ENCODE measurements at places on chromosomes 2 and 18. TPM values are rescaled to one million over a fixed set of nuclear protein-coding genes. Genes with fewer than 3 reads are reported as not detected.

GRCh38 chr2:111164078-111164477 lies 43.4 kb downstream of the BCL2L11 start:
- no peak overlapping the region for H3K27ac ChIP-seq
- no peaks in the 10 kb centered on the region for H3K27me3 ChIP-seq
- DNase-seq = no peak

DNA sequence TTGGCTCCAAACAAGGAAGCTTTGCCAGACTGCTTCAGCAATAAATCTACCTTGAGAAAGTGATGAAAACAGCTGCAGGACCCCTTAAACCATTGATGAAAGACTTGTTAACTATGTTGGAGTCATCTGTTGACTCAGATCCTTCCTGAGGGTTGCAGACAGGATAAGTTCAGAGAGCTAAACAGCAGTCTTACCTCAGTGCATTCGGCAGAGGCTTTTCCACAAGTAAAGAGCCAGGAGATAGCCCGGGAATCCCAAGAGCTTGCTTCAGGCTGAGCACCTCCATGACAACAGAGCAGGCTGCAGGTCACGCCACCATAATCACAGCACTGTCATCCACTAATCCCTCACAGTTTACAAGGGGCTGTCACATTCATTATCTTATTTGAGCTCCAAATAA lies 23.7 kb downstream of the KIAA2012 start:
- DNase-seq = no peak
- H3K27ac ChIP-seq = no peak overlapping the region
- no peaks in the 10 kb centered on the region for H3K36me3 ChIP-seq
- no peak overlapping the region for H3K4me3 ChIP-seq
- no peaks in the 10 kb centered on the region for H3K27me3 ChIP-seq

- H3K27me3 ChIP-seq = no peaks in the 10 kb centered on the region
- H3K4me3 ChIP-seq = no peak overlapping the region
- H3K27ac ChIP-seq = no peak overlapping the region
- H3K36me3 ChIP-seq = no peaks in the 10 kb centered on the region
- DNase-seq = no peak
Measured at GRCh38 chr2:171824086-171824485, 70.0 kb downstream of the SLC25A12 start.

DNA sequence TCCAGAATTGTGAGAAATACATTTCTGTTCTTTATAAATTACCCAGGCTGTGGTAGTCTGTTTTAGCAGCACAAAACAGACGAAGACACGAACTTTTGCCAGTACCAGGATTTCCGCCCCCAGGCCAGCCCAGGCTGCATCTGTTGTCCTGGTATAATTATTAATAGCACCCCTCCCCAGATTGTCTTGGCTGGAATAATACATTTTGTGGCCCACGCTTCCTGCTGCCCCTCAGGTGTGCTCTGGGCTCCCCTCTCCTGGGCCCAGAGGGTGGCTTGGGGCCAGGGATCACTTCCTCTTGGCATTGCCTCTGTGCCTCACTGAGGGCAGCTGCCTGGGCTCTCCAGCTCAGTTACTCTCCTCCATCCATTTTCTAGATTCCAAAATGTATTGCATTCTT lies 102.1 kb upstream of the HS6ST1 start:
- no peaks in the 10 kb centered on the region for H3K4me1 ChIP-seq
- no peaks in the 10 kb centered on the region for H3K27me3 ChIP-seq
- no peak overlapping the region for H3K27ac ChIP-seq

- H3K4me3 ChIP-seq = no peak overlapping the region
- no peak overlapping the region for H3K27ac ChIP-seq
- H3K4me1 ChIP-seq = no peaks in the 10 kb centered on the region
- no peaks in the 10 kb centered on the region for H3K36me3 ChIP-seq
- H3K27me3 ChIP-seq = no peaks in the 10 kb centered on the region
Measured at GRCh38 chr2:151358166-151358970, 976 bp downstream of the TNFAIP6 start.

GRCh38 chr2:225598426-225598825 lies 198.9 kb downstream of the NYAP2 start:
- no peaks in the 10 kb centered on the region for H3K36me3 ChIP-seq
- DNase-seq = no peak
- no peak overlapping the region for H3K4me3 ChIP-seq
- H3K4me1 ChIP-seq = no peaks in the 10 kb centered on the region
- H3K27me3 ChIP-seq = no peaks in the 10 kb centered on the region

DNA sequence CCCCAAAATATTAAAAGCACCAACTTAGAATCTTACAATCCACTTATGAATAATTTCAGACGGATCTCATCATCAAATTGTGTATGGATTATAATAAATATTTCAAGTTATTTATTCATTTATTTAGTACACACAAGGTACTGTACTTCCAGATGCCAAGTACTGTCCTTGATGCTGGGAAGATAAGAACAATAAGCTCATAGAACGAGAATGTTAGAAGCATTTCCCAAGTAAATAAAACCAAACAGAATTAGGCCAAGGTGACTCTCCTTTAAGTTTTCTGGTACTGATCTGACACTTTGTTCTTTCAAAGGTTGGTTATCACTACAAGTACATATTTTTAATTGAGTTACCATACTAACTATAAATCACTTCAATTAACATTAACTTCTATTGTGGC lies 416.1 kb upstream of the ETAA1 start:
- no peaks in the 10 kb centered on the region for H3K4me1 ChIP-seq
- no peak overlapping the region for H3K4me3 ChIP-seq
- no peak overlapping the region for H3K27ac ChIP-seq
- H3K27me3 ChIP-seq = no peaks in the 10 kb centered on the region
- H3K36me3 ChIP-seq = no peaks in the 10 kb centered on the region

DNA sequence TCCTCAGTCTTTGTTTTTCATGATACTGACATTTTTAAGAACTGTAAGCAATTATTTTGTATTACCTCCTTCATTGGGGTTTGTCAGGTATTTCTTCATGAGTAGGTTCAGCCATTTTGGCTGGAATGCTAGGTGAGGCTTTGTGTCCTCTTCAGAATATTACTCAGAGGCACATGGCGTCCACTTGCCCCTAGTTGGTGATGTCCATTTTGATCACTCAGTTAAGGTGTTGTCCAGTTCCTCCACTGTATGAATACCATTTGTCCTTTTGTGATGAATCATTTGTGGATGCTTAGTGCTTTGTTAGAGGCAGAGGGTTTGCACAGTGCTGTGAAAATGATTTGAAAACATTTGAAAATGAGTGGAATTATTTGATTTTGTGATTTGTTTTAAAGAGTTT lies 4.7 kb downstream of the IL1RL2 start:
- no peak overlapping the region for H3K27ac ChIP-seq
- no peak for DNase-seq
- H3K36me3 ChIP-seq = no peaks in the 10 kb centered on the region

DNA sequence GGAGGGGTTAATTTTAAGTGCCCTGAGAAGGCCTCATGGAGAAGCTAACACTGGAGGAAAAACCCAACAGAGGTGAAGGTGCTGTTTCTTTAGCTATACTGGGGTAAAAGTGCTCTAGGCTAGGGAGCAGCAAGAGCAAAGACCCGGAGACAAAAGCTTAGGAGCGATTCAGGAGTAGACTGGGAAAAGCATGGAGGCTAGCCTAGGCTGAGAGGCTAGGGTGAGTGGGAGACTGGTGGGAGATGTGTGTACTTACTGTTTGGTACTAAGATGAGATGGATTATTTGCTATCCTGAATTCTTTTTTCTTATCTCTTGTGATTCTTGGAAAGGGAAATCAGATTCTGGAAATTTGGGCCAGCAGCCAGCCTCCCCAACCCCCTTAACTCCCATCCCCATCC lies 2.0 kb downstream of the GIGYF2 start:
- DNase-seq = no peak
- H3K27ac ChIP-seq = no peak overlapping the region
- no peaks in the 10 kb centered on the region for H3K27me3 ChIP-seq
- H3K4me1 ChIP-seq = no peaks in the 10 kb centered on the region

GRCh38 chr2:111919365-111919764 lies 21.0 kb downstream of the MERTK start:
- H3K36me3 ChIP-seq = no peaks in the 10 kb centered on the region
- no peak overlapping the region for H3K4me3 ChIP-seq
- H3K27me3 ChIP-seq = no peaks in the 10 kb centered on the region
- no peaks in the 10 kb centered on the region for H3K4me1 ChIP-seq

GRCh38 chr2:217033186-217033585 lies 173.3 kb upstream of the TNP1 start:
- DNase-seq = no peak
- H3K4me1 ChIP-seq = no peaks in the 10 kb centered on the region
- H3K27ac ChIP-seq = no peak overlapping the region
- no peak overlapping the region for H3K4me3 ChIP-seq
- no peaks in the 10 kb centered on the region for H3K36me3 ChIP-seq

DNA sequence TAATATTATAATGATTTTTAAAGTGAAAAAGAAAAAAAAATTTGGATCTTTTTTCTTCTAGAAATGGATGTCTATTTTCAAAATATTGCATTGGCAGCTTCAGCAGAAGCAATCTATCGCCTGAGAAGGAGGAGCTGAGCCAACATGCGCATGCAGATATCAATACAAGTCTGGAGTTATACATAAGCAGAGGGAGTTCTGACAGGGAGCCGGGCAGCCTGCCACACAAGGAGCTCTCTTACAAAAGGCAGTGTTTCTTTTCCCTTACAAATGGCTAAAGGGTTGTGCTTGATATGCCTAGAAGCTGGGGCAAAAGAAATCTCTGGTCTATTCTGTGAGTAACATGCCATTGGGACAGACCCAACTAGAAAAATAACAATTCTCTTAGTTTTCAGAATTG lies 291.9 kb upstream of the TRIB2 start:
- no peaks in the 10 kb centered on the region for H3K36me3 ChIP-seq
- no peaks in the 10 kb centered on the region for H3K27me3 ChIP-seq
- H3K27ac ChIP-seq = no peak overlapping the region
- H3K4me3 ChIP-seq = no peak overlapping the region
- no peak for DNase-seq

DNA sequence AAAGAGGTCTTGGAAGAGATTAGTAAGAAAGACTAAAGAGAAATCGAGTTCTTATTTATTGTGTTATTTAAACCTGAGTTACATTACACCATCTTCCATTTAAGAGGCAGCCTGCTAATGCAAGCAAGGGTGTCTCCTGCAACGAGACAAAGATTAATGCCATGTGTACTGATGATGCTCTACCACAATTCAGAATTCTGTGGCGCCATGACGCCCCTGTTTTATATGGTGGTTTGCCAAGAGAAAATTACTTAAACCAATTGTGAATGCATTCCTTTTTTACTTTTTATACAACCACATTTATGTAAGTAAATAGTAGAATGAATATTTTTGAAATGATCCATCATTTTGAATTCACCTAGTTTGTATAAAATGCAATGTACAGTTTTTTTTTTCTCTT lies 356.1 kb upstream of the ZEB2 start:
- peaks cover 2% of the 10 kb centered on the region for H3K4me1 ChIP-seq
- no peak for DNase-seq
- no peak overlapping the region for H3K4me3 ChIP-seq
- H3K36me3 ChIP-seq = no peaks in the 10 kb centered on the region
- H3K27ac ChIP-seq = no peak overlapping the region
- H3K27me3 ChIP-seq = no peaks in the 10 kb centered on the region

GRCh38 chr2:151577116-151577515 lies 157.2 kb downstream of the NEB start:
- H3K4me1 ChIP-seq = no peaks in the 10 kb centered on the region

GRCh38 chr2:182173944-182174622 lies 188.4 kb downstream of the PPP1R1C start:
- peaks cover 5% of the 10 kb centered on the region for H3K36me3 ChIP-seq
- H3K4me1 ChIP-seq = no peaks in the 10 kb centered on the region
- no peak overlapping the region for H3K27ac ChIP-seq
- H3K4me3 ChIP-seq = no peak overlapping the region

GRCh38 chr2:166972002-166972401 lies 83.7 kb downstream of the XIRP2 start:
- no peaks in the 10 kb centered on the region for H3K4me1 ChIP-seq
- no peaks in the 10 kb centered on the region for H3K27me3 ChIP-seq
- no peak overlapping the region for H3K4me3 ChIP-seq
- no peak overlapping the region for H3K27ac ChIP-seq
- no peak for DNase-seq

DNA sequence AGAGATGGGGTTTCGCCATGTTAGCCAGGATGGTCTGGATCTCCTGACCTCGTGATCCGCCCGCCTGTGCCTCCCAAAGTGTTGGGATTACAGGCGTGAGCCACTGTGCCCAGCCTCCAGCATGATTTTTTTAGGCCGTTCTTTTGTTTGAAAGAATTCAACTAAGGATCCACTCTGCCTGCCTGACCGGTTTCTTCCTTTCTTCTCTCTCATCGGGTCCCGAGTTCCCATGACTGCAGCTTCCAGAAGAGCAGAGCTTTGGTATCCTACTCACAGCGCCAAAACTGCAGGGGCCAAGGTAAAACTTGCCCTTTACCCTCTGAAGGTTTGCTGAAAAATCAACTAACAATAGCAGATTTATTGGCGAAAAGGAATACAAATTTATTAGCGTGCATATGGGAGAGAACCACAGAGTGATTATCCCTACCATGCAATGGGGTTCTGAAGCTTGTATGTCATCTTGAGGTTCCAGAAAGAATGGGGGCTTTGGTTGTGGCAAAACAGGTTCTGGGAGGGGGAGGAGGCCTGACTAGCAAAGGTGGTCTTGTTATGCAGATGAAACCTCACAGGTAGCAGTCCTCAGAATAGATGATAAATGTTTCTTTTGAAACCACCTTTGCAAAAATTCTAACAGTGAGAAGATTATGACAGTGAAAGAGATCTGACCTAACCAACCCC lies 87.0 kb upstream of the MSH6 start:
- H3K27me3 ChIP-seq = no peaks in the 10 kb centered on the region
- no peak overlapping the region for H3K27ac ChIP-seq
- no peaks in the 10 kb centered on the region for H3K36me3 ChIP-seq
- no peaks in the 10 kb centered on the region for H3K4me1 ChIP-seq
- DNase-seq = no peak

- no peak overlapping the region for H3K27ac ChIP-seq
- no peaks in the 10 kb centered on the region for H3K4me1 ChIP-seq
- DNase-seq = no peak
- H3K36me3 ChIP-seq = no peaks in the 10 kb centered on the region
- no peaks in the 10 kb centered on the region for H3K27me3 ChIP-seq
Measured at GRCh38 chr2:194494401-194494800, 1162.6 kb upstream of the SLC39A10 start.

GRCh38 chr2:71612581-71613402 lies 159.4 kb downstream of the DYSF start:
- H3K27me3 ChIP-seq = no peaks in the 10 kb centered on the region
- H3K4me1 ChIP-seq = no peaks in the 10 kb centered on the region
- DNase-seq = no peak
- no peak overlapping the region for H3K4me3 ChIP-seq
- H3K36me3 ChIP-seq = no peaks in the 10 kb centered on the region

DNA sequence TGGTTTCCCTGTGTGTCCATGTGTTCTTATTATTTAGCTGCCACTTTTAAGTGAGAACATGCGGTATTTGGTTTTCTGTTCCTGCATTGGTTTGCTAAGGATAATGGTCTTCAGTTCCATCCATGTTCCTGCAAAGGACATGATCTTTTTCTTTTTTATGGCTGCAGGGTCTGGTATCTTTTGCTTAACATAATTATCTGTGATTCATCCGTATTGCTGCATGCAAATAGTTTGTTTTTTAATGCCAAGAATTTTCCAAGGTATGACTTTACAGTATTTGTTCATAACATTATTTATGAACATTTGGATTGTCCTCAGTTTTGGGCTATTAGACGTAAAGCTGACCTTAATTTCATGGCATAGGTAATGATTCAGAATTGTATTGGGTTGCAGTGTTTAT lies 17.8 kb downstream of the GIGYF2 start:
- no peak overlapping the region for H3K27ac ChIP-seq
- no peaks in the 10 kb centered on the region for H3K27me3 ChIP-seq
- DNase-seq = no peak

Gene CCDC85A
- total RNA-seq = 2.7 TPM

Gene TCF7L1
- total RNA-seq = 39.5 TPM

Gene CCDC150
- 1.6 TPM for total RNA-seq

Gene PPP1R1C
- total RNA-seq = 1.6 TPM

Gene FAM228A
- total RNA-seq = 1.7 TPM

Gene CDCA7
- total RNA-seq = 1.0 TPM

Gene TBR1
- total RNA-seq = not detected

Gene TDRD15
- total RNA-seq = 0.06 TPM

Gene MYL1
- not detected for total RNA-seq

Gene LRRFIP1
- 234 TPM for total RNA-seq

Data from aorta (tissue), 5 donors.